ENCODE measurements at places on chromosomes 3 and 15.

DNA sequence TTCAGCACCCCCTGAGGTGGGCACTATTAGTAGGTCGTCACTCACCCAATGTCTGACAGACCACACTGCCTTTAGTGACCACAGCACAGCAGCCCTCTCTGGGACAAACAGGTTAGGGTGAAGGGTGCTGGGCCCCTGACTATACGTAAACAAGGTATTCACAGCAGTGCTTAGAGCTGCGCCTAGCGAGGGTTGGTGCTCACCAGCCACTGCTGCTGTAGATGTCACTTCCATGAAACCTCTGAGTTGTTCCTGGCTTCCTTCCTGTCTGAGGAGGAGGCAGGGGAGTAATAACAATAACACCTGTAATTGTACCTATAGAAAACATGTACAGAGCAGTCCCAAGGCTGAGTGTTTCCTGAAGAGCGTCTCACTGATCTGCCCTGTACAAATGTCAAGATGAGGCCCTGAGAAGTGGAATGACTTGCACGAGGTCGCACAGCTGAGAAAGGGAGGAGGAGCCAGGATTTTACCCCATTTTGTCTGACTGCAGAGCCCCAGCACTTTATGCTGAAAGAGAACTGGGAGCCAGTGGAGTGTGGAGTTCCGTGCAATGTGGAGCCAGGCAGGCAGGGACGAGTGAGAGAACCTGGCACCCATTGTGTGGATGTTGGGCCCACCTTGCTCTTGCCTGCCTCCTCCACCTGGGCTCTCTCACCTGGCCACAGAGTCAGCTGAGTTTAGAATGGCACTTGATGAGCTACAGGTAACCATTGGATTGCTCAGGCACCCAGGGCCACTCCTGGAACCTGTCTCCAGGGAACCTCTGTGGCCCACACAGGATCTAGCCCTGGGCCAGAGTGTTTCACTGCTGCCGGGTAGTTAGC is 93.8 kb downstream of the DNAJB8 start:
- DNase-seq, result no peak

- no peak for DNase-seq
Observed at GRCh38 chr3:117531078-117531767, 821.6 kb downstream of the TUSC7 start.

- no peak for DNase-seq
Observed at GRCh38 chr3:21517184-21517583, 233.8 kb downstream of the ZNF385D start.

DNA sequence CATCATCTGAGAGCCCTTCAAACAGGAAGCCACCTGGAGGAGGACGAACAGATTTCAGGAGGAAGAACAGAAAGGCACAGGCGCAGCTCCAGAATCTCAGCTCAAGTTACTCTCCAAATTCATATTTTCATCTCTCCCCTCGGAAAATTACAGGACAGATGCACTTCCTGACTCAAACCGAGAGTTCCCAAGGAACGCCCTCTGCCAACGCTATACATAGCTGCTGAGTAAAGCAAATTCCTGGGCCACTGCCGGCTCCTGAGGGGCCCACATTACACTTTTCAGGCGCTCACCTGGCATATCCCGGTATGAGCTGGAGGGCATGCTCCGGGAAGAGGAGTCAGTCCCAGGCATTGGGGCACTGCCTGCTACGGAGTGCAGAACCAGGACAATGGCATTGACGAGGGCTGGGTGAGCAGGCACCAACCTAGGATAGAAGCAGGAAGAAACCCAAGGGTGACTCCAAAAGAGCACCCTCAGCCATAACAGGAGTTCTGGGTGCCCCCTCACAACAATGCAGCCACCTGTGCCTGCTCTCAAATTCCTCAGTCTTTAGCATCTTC is 11.2 kb downstream of the UBL7 start:
- no peak for DNase-seq

- DNase-seq, result no peak
Observed at GRCh38 chr15:84947947-84948830, 33.5 kb upstream of the PDE8A start.

DNA sequence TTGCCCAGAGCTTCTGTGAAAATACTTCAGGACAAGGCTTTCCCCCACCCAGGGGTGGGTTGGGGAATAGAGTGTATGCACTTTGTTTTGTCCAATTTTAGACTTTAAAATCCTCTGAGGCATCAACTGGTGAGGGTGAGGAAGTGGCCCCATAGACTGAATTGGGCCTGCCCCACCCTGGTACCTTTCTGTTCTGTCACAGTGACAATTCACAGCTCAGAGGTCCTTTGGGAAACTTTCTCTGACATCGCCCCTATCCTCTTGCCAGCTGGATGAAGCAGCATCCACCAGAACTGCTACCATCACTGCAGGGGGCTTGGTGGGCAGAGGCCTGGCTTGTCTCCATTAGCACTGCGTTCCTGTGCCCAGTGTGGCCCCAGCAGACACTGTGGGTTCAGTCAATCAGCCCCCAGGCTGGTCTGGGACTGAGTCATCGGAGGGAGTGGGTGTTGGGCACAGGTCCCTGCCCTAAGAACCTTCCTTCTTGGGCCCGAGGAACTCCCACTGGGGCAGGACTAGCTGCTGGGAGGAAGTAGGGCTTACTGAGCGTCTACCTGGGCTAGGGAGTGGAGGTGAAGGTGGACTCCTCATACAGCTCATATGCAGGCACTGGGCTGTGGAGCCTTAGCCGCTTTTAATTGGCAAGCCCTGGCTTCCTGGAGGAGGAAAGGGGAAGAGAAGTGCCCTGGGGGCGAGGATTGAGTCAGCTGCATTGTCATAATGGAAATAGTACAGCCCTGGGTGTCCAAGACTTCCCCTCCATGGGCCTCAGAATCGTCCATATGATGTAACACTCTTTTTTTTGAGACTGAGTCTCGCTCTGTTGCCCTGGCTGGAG is 1.5 kb upstream of the PPM1M start:
- DNase-seq, result peak; percentile 45

DNA sequence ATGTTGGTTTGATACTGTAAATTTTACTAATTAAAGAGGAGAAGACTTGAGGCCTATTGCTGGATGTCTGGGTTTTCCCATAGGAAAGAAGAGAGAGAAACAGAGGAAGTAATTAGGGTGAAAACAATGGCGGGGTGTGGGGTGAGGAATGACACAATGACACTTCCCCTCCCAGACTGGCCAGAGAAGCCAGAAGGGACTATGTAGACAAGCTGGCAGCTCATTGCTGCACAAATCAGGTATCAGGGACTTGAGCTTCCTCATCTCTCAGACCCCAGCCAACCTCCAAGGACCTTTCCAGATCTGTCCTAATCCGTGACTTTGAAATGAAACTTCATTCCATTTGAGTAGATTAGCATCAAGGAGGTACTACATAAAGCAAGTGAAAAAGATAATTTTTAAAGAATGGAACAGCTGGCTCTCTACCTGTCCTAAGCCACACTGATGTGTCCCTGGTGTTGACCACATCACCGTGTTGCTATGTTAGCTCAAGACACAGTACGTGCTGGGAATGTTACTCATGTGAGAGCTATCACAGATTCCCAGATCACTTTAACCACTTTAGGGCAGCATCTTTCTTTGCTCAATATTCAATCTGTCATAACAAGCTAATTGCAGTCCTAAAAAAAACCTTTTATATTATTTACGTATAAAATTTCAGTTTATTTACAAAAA is 22.2 kb downstream of the TMEM212 start:
- DNase-seq, result no peak

- DNase-seq, result no peak
Observed at GRCh38 chr3:27717200-27717852, 4.8 kb downstream of the EOMES start.

DNA sequence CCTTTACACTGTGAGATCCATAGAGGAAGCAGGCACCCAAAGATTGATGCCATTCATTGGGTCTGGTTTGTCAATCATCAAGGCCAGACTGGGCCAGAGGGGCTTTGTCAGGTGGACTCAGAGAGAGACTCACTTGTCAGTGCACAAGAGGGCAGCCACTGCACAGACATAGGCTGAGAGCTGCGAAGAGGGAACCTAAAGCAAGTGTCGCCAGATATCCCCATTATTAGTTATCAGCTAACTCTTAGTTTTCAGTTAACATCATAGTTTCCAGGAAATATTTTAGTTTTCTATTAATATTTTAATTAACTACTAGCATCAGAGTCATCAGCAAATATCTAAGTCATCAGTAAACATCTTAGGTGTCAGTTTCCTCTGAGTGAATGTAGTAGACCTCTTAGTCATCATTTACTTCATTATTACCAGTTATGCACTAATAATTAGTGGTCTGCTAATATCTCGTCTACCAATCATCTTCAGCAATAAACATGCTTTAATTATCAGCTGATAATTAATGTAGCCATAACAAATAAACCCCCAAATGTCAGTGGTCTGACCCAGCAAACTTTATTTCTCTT is 41.7 kb upstream of the LIMD1 start:
- DNase-seq, result no peak

DNA sequence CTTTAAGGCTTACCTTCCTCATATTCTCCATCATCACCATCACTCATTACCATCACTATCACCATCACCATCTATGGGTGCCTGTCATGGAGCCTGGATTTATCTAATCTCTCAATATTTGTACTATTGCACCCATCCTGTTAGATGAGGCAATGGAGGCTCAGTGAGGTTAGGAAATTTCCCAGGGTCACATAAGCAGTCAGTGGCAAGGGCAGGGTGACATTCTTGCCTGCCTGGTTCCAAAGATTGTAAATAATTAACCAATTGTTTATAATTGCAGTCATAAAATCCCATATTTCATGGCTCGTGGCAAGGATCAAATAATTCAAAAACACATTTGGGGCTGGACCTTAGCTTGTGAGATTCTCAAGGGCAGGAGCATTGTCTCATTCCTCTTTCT is 55.2 kb downstream of the MGLL start:
- DNase-seq, result no peak

Data from stimulated activated CD4-positive, alpha-beta T cell treated with anti-CD3 and anti-CD28 coated beads, Interleukin-12 subunit alpha, Interleukin-12 subunit beta, amount 100 ng/mL, for 24 hours (primary cell).